ENCODE measurements at places on chromosomes 4 and X.

DNA sequence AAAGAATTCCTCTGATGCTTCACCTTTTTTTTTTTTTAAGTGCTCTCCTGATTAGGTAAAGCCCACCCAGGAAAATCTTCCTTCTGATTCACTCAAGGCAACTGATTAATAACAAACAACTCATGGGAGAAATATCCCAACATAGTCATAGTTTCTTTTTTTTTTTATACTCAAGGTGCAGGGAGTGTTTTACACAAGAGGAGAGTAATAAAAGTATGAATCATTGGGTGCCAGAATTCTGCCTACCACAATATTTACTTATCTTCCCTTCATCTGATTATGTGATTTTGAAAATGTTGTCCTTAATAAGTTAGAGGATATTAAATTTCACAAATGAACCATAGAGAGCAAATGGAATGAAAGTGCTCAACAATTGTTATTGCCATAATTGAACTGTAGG lies 329.9 kb downstream of the TECRL start:
- DNase-seq = no peak

- DNase-seq = no peak
These were observed 52.1 kb downstream of the RTL5 start for GRCh38 chrX:72079607-72080006.

DNA sequence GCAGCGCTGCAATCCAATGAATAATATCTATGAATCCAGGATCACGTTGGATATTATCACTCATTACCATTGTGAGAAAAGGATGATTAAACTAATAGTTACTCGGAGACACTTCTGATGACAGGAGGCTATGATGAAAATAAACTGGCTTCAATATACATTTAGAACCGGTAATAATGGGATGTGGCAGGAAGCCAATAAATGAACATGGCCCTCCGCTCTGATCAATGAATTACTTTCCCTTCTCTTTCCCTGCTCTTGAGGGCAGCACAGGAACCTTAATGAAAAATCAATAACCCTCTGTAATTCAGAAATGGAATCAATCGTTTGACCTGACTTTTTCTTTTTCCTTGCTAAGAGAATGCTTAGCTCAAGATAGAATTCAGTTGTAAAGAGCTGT lies 103.9 kb upstream of the PAQR3 start:
- no peak for DNase-seq

- DNase-seq = peak; percentile 83
These were observed 16.1 kb downstream of the TNIP3 start for GRCh38 chr4:121148000-121148399.

DNA sequence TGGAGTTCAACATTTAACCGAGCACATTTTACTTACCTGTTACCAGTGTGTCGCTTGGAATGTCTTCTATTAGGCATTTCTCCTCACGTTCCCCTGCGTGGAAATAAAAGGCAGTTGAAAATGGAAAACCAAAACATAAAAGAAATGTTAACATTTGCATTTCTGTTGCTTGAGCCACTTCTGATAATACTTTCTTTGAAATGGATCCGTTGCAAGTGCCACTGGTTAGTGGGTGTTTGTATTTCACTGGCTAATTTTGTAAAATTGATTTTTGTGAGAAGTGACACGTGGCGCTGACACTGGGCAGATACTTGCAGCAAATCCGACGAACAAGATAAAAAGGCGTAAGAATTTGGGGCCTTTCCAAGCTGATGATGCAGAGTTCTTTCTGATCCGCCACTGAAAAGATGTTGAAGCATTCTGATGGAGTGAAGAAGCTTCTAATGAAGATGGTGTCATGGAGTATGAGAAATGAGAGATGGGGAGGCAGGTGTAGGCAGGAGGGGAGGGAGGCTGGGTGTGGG lies 18.8 kb downstream of the SPON2 start:
- no peak for DNase-seq

Measured in fibroblast of skin of left quadriceps (primary cell).